ENCODE measurements at places on chromosomes 5 and 9.

- DNase-seq, result no peak
These were observed 6.4 kb downstream of the TLE4 start for GRCh38 chr9:79577969-79578723.

- no peak for DNase-seq
These were observed 3.4 kb downstream of the ASS1 start for GRCh38 chr9:130448035-130448624.

GRCh38 chr9:113963017-113963620, 87.0 kb downstream of the ZNF618 start:
- DNase-seq, result peak; percentile 60

DNA sequence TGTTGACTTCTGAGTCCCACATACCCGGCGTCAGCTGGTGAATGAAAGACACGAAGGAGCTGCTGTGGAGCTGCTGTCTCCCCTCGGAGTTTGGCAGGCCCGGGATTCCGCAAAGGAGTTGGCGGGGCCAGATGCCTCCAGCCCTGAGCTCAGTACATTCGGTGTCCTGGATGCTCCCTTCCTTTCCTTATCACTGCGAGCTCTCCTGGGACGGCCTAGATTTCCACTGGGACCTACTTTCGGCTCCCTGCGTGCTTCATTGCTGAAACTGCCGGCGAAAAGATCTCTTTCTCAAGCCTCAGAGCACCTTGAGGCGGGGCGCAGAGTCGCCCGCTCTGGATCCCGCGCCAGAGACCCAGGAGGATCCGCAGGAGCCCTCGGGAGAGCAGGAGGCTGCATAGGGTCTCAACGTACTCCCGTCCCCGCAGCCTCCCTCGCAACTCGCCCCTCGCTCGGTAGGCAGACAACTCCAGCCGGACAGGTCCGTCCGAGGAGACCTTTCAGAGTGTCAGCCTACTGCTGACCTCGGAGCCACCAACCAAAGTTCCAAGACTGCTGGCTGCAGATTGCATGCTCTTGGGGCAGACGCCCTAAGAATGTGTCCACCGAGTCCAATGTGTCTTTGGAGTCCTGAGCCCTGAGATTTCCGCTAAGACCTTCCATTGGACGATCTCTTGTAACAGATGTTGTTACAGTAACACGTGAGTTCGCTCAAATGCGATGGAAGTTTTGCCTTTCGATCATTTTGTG, 6.1 kb downstream of the ANXA2R start:
- no peak for DNase-seq

- no peak for DNase-seq
These were observed 114.1 kb downstream of the CDK5RAP2 start for GRCh38 chr9:120465685-120466407.

All from stimulated activated CD8-positive, alpha-beta memory T cell treated with anti-CD3 and anti-CD28 coated beads, Interleukin-4, amount 100 ng/mL, for 48 hours (primary cell).